ENCODE measurements at places on chromosomes 5 and 9. TPM values are rescaled to one million over a fixed set of nuclear protein-coding genes. Genes with fewer than 3 reads are reported as not detected.

- no peak for DNase-seq
Measured at GRCh38 chr5:78483809-78484521, 123.5 kb downstream of the SCAMP1 start.

SMIM3 gene
- polyA plus RNA-seq: 38.2 TPM

TSSK1B gene
- polyA plus RNA-seq: not detected

QRFP gene
- polyA plus RNA-seq: not detected

OSTF1 gene
- polyA plus RNA-seq: 24.8 TPM

IL13 gene
- not detected for polyA plus RNA-seq

PCDHB10 gene
- polyA plus RNA-seq: 0.25 TPM

GRCh38 chr9:16868701-16869100 lies 1.8 kb downstream of the BNC2 start:
- no peak for DNase-seq

DNA sequence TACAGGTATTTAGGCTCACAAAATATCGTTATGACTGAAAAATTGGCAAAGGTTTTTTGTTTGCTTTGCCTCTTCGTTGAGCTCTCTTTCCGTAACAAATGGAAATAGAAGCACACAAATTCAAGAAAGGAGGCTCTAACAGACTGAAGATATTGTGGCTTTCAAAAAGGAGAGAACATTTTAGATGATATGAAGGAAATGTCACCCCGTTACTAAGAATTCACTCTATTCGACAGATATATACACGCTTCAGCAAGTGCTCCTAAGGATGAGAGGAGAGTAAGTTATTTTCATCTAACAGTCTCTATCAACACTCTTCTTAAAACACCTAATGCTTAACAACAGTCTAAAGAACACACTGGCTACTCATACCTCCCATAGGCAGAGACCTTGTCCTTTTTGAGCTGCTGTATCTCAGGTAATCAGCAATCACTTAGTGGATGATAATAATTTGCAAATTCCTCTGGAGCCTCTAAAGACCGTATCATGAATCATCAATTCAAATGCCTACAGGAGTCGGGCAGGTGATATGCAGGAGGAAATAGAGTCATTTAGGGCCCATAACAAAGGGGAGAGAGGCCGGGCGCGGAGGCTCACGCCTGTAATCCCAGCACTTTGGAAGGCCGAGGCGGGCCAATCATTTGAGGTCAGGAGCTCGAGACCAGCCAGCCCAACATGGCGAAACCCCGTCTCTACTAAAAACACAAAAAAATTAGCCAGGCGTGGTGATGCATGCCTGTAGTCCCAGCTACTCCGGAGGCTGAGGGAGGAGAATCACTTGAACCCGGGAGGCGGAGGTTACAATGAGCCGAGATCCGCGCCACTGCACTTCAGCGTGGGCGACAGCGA lies 1.4 kb upstream of the HSDL2 start:
- DNase-seq: no peak

SLC34A3 gene
- not detected for polyA plus RNA-seq

- DNase-seq: no peak
Measured at GRCh38 chr5:126931963-126932660, 98.2 kb downstream of the MARCHF3 start.

LRRC70 gene
- 2.5 TPM for polyA plus RNA-seq

GABRA6 gene
- not detected for polyA plus RNA-seq

GRCh38 chr9:123250504-123250903 lies 17.9 kb downstream of the STRBP start:
- no peak for DNase-seq

DNA sequence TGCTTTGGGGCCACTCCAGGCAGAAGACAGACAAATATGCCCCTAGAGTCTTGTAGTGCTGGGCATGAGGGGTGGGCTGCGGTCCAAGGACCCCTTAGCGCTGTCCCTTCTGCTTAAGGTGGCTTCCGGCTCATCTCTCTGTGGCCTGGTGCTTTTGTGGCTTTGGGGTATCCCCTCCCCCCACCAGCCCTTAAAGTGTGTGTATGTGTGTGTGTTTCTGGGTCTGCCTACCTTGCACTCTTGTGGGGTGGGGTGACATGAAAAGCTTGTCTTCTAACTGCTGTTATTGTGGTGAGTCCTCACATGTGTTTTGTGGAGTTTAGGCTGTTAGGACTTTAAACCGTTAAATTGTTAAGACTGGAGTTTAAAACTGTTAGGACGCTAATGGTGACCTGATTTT lies 23.6 kb downstream of the MARCHF6 start:
- DNase-seq: no peak

- no peak for DNase-seq
Measured at GRCh38 chr5:17477043-17477442, 21.0 kb upstream of the TAF11L2 start.

CBY3 gene
- polyA plus RNA-seq: not detected

PCDHA9 gene
- not detected for polyA plus RNA-seq

PCDHGC4 gene
- polyA plus RNA-seq: 0.05 TPM

DNA sequence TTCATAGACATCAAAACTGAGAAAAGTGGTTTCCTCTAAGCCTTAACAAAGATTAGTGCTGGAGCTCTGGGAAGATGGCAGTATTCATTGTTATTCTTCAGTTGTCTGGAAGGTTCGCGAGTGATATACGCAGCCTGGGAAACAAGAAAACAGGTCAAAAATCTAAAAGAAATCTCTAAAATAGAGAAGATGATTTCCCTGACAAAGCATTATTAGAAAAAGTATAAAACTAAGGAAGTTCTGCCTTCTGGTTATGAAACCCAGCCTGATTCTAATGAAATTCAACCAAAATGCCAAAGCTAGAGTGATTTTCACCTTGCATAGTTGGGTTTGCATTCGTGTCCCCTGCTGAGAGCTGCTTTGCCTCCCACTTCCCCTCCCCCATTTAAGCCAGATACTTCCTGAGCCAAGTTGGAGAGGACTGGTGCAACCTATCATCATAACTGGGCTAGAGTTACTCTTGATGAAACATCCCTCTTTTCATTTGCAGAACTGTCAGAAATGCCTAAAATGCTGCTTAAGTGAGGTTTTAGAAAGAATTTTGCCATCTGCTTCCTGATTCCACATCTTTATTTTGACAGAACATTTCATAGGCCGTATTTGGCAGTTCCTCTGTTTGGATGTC lies 48.4 kb downstream of the NDFIP1 start:
- DNase-seq: no peak

LHX3 gene
- polyA plus RNA-seq: not detected

ANKRD31 gene
- 0.13 TPM for polyA plus RNA-seq

COMMD10 gene
- 23.3 TPM for polyA plus RNA-seq

- no peak for DNase-seq
Measured at GRCh38 chr5:102818934-102819333, 63.8 kb downstream of the PAM start.

DNA sequence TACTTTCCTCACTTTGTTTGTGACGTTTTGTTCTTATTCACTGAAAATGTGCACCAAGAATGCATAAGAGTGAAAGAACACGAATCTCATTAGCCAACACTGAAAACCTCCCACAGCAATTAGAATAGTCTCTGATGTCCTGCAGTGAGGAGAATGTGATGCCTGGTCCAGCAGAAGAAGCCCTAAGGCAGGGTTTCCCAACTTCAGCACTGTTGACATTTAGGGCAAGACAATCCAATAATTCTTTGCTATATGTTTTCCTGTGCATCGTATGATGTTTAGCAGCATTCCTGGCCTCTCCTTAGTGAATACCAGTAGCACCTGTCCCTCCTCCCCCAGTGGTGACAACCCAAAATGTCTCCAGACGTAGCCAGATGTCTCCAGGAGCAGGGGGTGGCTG lies 14.8 kb downstream of the MVB12B start:
- DNase-seq: no peak

ARID3C gene
- polyA plus RNA-seq: not detected

DNA sequence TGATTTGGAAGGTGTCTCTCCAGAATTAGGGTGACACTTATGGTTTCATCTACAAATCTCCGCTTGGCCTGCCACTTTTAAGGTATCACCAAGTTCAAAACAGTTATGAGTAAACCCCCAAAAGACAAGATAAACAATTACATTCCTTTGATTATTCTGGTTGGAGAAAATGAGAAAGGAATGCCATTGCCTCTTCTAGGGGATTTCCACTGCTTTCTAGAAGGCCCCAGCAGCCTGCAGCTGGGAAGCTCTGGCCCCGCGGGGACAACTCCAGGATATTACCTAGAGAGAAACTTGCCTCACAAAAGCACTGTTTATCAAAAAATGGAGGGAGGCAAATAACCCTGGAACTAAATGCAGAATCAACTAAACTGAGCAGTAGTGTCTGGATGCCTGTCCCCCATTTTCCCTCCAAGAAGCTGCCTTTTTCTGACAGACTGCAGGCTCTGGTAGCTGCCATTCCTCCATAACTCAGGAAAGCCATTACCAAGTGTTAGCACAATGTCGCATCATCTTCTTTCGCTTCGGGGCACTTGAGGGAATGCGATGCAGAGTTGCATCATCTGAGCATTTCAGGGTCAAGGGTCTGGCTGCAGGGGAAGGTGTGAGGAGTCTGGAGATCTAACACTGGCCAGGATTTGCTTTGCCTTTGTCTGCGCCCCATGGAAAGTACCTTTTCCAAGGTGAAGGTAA lies 71.5 kb upstream of the PLPP6 start:
- DNase-seq: no peak

GRCh38 chr9:109423877-109424276 lies 74.2 kb downstream of the PTPN3 start:
- DNase-seq: no peak

DNA sequence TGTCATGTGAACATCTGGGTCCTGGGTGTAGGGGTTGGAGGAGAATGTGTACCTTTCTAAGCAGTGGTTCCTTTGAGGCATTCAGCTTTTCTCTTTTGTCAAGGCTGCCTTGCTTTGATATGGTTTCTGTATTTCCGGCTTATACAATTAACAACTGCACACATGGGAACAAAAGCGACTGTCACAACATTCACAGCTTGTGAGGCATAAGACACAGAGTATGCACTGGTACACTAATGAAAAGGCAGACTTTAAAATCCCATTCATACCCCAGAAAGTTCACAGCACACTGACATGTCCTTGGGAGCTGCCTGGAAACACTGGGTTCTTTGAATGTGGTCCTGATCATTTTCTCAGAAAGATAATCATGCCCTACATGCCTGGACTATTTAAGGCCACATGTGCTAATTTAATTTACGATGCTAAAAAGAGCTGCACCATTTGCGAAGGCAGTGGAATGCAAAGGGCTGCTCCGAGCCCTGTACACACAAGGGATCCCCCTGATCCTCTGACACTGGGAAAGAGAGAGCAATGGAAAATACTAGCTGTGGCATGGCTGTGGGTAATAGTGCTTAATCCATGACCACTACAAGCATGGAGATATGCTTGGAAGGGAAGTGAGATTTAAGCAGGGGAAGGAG lies 131.8 kb downstream of the EFNA5 start:
- DNase-seq: no peak

PFN3 gene
- not detected for polyA plus RNA-seq

MYORG gene
- 1.6 TPM for polyA plus RNA-seq

ADAMTSL1 gene
- polyA plus RNA-seq: 6.6 TPM

All from aorta (tissue), 5 donors.